SJSA1 (cell line): ENCODE measurements at places on chromosomes 11 and 22.

GRCh38 chr11:126776119-126776518 is 224.5 kb downstream of the KIRREL3 start:
- no peak for DNase-seq

DNA sequence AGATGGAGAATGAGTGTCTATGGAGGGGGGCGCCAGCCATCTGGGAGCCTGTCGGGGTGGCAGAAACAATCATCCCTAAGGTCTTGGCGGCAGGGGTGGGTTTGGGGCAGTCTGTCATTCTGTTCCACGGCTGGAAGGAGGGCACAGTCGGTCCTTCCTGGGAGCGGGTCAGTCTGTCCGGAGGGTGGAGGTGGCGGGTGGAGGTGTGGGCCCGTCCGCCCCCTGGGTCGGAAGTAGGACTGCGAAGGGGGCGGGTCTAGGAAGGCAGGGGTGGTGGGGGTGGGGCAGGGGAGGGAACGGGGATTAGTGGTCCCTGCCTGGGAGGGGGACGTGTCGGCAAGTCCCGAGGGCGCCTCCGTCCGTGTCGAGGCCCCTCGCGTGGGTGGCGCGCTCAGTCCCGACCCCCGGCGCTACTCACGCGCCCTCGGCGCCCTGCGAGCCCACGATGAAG is 461 bp downstream of the TBC1D10A start:
- peak; percentile 55 for DNase-seq

DNA sequence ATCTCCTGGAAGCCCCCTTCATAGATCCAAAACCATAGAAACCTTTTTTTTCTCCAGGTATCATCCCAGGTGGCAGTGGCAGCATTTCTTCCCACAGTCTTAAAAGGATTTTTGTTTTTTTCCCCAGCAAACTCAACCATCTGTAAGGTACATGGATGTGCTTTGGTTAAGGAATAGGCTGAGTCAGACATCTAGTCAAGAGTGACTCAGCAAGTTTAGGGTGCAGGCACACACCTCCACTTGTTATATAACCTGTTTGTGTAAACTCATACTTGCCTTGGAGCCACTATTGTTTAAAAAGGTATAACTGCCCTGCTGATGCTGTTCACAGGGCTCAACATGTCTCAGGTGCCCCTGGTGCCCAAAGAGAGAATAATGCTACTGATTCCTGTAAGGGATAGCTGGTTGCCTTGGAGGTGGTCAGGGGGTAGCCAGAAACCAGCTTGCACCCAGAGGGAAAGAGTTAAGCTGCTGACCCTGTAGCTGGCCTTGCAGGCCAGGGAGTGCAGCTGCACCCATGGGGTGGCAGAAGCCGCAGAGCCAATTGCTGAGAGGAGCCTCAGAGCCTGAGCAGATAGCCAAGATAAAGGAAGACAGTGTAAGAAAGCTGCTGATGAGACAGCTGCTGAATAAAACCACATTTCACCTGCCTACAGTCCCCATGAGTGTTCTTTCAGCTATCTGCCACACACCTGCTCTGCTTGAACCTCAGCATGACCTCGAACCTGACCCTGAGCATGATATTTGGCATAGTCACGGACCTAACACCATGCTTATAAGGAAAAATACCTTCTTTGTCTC is 1726.1 kb upstream of the RAG2 start:
- no peak for DNase-seq

GRCh38 chr11:92687724-92688123 is 281.7 kb upstream of the MTNR1B start:
- DNase-seq = no peak

- DNase-seq = no peak
Measured at GRCh38 chr11:61645179-61645868, 34.9 kb upstream of the DAGLA start.

GRCh38 chr11:132680584-132680983 is 851.7 kb downstream of the OPCML start:
- no peak for DNase-seq
